ENCODE measurements at places on chromosomes 13 and 19. TPM values are rescaled to one million over a fixed set of nuclear protein-coding genes. Genes with fewer than 3 reads are reported as not detected.

DNA sequence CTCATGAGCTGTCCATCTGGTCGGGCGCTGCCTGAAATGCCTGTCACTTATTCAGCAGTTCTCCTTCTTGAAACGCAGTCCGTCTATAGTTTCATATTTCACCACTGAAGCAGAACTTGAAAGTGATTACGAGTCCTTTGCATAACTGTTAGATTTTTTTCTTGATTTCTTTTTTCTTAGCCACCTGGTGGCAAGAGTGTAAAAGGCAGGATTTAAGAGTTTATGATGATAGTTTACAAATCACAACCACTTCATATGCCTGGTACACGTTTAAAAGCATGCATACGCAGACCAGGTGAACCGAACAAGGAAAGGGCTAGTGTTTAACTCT lies 45.8 kb downstream of the GGACT start:
- H3K36me3 ChIP-seq = peaks cover 2% of the 10 kb centered on the region
- peaks cover 23% of the 10 kb centered on the region for H3K4me1 ChIP-seq
- H3K27ac ChIP-seq = no peak overlapping the region
- DNase-seq = peak; percentile 11
- no peaks in the 10 kb centered on the region for H3K27me3 ChIP-seq
- no peak overlapping the region for H3K4me3 ChIP-seq

DNA sequence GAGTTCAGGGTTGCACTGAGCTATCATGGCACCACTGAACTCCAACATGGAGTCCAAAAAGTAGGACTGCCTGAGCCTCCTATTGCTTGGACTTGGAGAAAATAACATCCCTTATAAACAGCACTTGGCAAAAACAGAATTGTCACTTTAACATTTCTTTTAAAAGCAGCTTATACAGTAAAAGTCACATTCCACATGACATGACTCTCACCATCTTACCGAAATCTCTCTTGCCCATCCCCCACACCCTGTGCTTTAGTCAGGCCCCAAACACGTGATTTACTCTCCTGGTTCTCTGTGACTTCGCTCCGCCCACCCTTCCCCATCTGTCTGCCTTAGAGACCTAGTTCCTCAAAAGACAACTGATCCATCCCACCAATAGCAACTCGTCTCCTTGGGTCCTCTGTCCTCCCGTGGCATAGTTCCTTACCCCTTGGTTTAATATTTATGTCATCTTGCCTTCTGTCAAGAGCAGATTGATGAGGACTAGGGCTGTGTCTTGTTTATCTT lies 4.6 kb downstream of the SAFB start:
- peaks cover 73% of the 10 kb centered on the region for H3K4me1 ChIP-seq
- H3K27me3 ChIP-seq = no peaks in the 10 kb centered on the region
- peak overlapping the region; percentile 22 for H3K27ac ChIP-seq
- H3K4me3 ChIP-seq = peak overlapping the region; percentile 6

DNA sequence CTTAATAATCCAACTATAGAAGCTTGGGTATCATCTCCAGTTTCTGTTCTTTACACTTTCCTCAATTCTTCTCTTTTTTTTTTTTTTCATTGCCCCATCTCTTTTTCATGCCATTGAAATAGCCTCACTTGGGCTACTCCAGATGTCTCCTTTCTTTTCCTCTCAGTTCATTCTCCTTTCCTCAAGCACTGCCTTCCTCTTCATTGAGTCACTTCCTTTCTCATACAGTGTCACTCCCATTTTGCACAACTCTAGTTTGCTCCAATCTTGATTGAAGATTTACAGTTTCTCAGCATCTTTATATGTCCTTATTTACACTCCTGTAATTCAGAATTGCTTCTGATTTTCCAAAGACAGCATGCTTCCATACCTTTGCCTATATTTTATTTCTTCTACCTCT lies 61.3 kb downstream of the IPO5 start:
- no peak overlapping the region for H3K27ac ChIP-seq
- H3K4me1 ChIP-seq = peaks cover 4% of the 10 kb centered on the region
- no peak for DNase-seq
- peaks cover 58% of the 10 kb centered on the region for H3K36me3 ChIP-seq

DNA sequence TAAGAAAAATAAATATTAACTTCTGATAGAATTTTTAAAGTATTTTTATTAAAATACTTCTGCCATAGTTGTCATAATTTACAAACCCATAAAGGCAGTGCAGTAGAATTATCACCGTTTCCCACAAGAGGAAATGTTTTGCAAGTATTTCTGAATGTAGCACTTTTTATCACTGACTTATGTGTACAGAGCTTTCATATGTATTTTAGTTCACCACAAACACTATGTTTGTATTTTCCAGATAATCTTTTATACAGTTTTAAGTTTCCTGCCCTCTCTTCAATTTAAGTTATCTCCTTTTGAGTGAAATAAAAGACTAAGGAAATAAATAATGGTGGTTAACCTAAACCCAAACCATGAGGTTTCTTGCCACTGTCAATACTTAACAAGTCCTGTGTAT lies 24.2 kb downstream of the MIPEP start:
- DNase-seq = no peak
- H3K4me3 ChIP-seq = no peak overlapping the region
- H3K27me3 ChIP-seq = no peaks in the 10 kb centered on the region
- no peaks in the 10 kb centered on the region for H3K36me3 ChIP-seq
- H3K4me1 ChIP-seq = peaks cover 6% of the 10 kb centered on the region
- no peak overlapping the region for H3K27ac ChIP-seq

DNA sequence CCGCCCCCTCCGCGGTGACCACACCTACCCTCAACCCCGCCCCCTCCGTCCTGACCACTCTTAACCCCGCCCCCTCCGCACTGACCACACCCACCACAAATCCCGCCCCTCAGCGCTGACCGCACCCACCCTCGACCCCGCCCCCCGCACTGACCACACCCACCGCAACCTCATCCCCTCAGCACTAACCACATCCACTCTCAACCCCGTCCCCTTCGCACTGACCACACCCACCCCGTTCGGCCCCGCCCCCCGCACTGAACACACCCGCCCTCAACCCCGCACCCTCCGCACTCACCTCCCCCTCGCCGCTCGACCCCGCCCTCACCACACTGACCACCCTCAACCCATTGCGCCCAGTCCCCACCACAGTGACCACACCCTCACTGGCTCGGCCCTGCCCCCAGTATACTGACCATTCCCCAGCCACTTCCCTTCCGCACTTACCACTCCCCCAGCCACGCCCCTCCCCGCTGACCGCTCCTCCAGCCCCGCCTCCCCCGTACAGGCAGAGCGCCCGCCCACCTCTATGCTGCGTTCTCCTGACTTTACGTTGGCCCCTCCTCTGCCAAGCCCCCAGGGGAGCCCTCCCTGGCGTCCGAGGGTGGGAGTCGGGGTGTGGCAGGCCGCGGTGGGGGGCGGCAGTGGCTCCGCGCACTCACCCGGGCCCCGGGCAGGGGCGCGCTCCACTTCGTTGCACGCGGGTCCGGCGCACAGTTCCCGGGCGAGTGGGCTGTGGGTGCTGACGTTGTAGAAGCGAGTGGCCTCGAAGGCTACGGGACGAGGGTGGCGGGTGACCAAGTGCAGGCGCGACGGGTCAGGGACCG lies 8.4 kb downstream of the F2RL3 start:
- peaks cover 4% of the 10 kb centered on the region for H3K36me3 ChIP-seq
- peaks cover 44% of the 10 kb centered on the region for H3K27me3 ChIP-seq
- DNase-seq = peak; percentile 66
- peak overlapping the region; percentile 25 for H3K27ac ChIP-seq
- H3K4me3 ChIP-seq = peak overlapping the region; percentile 40

DNA sequence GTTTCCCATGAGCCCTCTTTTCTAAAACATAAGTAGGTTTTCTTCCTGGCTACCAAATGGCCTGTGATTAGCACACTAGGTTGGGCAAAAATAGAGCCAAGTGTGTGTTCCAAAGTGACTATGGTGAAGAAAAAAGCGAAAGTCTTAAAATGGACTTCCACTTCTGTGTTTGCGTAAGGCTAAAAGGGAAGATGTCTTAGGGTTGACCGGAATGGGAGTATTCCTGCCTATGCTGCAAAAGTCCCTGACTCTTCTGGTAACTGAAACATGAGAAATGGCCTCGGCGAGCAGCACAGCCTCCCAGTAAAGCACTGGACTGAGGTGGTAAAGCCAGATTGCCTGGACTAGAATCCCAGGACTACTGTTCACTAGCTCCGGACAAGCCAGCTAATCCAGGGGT lies 2.4 kb upstream of the FPR1 start:
- no peaks in the 10 kb centered on the region for H3K4me1 ChIP-seq
- H3K27me3 ChIP-seq = no peaks in the 10 kb centered on the region
- H3K27ac ChIP-seq = no peak overlapping the region
- H3K36me3 ChIP-seq = no peaks in the 10 kb centered on the region

The ATP4A gene
- not detected for total RNA-seq

DNA sequence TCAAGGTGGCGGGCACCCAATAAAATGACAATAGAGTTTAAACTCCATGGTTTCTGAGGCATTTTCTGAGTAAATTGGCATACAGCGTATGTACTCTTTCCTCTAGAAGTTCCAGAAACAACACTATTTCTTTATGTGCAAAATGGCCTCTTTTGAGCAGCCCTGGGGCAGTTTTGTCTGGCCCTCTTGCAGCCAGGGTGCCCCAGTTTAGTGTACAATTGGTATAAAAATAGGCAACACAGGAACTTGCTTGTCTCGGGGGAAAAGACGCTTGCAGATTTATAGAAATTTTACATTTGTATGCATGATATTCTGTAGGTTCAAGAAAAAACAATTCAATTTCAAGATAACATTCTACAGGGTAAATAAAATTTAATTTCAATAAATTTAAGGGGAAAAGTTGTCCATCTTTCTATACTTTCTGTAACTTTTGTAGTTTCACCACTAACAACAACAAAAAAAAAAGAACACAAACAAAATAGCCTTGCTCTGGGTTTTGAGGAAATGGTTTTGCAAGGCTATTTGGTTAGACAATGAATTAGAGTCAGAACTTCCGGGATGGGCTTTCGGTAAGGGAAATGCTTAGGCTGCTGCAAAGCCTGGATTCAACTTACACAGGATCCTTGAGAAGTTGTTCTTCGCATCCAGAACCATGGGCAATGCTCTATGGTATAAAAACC lies 45.3 kb downstream of the LRCH1 start:
- no peaks in the 10 kb centered on the region for H3K27me3 ChIP-seq
- peak overlapping the region; percentile 60 for H3K27ac ChIP-seq
- H3K4me1 ChIP-seq = peaks cover 92% of the 10 kb centered on the region
- DNase-seq = peak; percentile 17
- H3K4me3 ChIP-seq = peak overlapping the region; percentile 27

The KCTD4 gene
- not detected for total RNA-seq

GRCh38 chr19:44570984-44571684 lies 41.7 kb upstream of the CEACAM20 start:
- no peak overlapping the region for H3K27ac ChIP-seq
- DNase-seq = peak; percentile 73
- H3K4me1 ChIP-seq = peaks cover 4% of the 10 kb centered on the region

DNA sequence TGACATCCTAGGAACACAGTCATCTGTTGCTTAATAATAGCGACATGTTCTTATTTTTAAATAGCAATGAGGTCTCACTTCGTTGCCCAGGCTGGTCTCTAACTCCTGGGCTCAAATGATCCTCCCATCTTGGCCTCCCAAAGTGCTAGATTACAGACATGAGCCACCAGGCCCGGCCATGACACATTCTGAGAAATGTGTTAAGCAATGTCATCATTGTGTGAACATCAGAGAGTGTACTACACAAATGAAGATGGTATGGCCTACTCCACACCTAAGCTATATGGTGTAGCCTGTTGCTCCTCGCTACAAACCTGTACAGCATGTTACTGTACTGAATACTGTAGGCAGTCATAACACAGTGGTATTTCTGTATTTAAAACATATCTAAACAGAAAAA lies 24.6 kb upstream of the GARRE1 start:
- no peaks in the 10 kb centered on the region for H3K27me3 ChIP-seq
- H3K36me3 ChIP-seq = peaks cover 57% of the 10 kb centered on the region
- peak overlapping the region; percentile 16 for H3K27ac ChIP-seq

GRCh38 chr19:46920362-46920761 lies 59.6 kb downstream of the ARHGAP35 start:
- no peak overlapping the region for H3K4me3 ChIP-seq
- no peaks in the 10 kb centered on the region for H3K27me3 ChIP-seq
- no peak for DNase-seq
- peaks cover 37% of the 10 kb centered on the region for H3K36me3 ChIP-seq
- no peak overlapping the region for H3K27ac ChIP-seq

Measured in activated CD4-positive, alpha-beta T cell treated with anti-CD3 and anti-CD28 coated beads, Interleukin-2, amount 10 ng/mL, durations not matched to agents 7 days and 5 days (primary cell).